ENCODE measurements at places on chromosomes 16 and 17. TPM values are rescaled to one million over a fixed set of nuclear protein-coding genes. Genes with fewer than 3 reads are reported as not detected.

Gene DNAJA2
- total RNA-seq, result 54.1 TPM

Gene ASGR1
- 1.5 TPM for total RNA-seq

Gene TMEM92
- total RNA-seq, result 0.35 TPM

Gene SLFN12
- 11.5 TPM for total RNA-seq

Gene TNK1
- 0.31 TPM for total RNA-seq

Gene SEPHS2
- 3.5 TPM for total RNA-seq

Gene SLC5A2
- 0.44 TPM for total RNA-seq

Gene SDR42E2
- total RNA-seq, result not detected

Gene RASD1
- total RNA-seq, result 5.2 TPM

Gene METRN
- 35.6 TPM for total RNA-seq

Gene MGAT5B
- total RNA-seq, result 0.40 TPM

Gene NPTX1
- 0.13 TPM for total RNA-seq

Gene PTX4
- 0.40 TPM for total RNA-seq
